ENCODE measurements at places on chromosomes 16 and 17.

- no peak for DNase-seq
Observed at GRCh38 chr16:667113-667779, 686 bp upstream of the RHOT2 start.

GRCh38 chr17:40678902-40679522, 14.0 kb upstream of the KRT222 start:
- DNase-seq = no peak

GRCh38 chr17:32903774-32904673, 23.9 kb upstream of the TMEM98 start:
- DNase-seq = no peak

GRCh38 chr17:59807892-59808509, 84.7 kb downstream of the TUBD1 start:
- no peak for DNase-seq

- DNase-seq = no peak
Observed at GRCh38 chr17:66522591-66523272, 220.3 kb downstream of the PRKCA start.

GRCh38 chr17:6461246-6461645, 17.0 kb downstream of the PIMREG start:
- no peak for DNase-seq

GRCh38 chr16:6643080-6643686, 689.5 kb upstream of the RBFOX1 start:
- DNase-seq = peak; percentile 57

DNA sequence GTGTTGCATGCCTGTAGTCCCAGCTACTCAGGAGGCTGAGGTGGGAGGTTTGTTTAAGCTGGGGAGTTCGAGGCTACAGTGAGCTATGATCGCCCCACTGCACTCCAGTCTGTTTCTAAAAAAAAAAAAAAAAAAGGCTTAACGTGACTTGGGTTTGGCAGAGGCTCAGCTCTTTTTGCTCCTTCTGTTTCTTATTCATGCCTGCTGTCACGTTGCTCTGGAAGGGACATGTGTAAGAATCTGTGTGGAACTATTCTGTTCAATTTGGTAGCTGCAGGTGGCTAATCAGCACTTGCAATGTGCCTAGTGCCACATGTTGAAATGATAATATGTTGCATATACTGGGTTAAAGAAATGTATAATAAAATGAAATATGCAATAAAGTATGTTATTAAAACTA, 20.9 kb upstream of the SYT17 start:
- DNase-seq = no peak

DNA sequence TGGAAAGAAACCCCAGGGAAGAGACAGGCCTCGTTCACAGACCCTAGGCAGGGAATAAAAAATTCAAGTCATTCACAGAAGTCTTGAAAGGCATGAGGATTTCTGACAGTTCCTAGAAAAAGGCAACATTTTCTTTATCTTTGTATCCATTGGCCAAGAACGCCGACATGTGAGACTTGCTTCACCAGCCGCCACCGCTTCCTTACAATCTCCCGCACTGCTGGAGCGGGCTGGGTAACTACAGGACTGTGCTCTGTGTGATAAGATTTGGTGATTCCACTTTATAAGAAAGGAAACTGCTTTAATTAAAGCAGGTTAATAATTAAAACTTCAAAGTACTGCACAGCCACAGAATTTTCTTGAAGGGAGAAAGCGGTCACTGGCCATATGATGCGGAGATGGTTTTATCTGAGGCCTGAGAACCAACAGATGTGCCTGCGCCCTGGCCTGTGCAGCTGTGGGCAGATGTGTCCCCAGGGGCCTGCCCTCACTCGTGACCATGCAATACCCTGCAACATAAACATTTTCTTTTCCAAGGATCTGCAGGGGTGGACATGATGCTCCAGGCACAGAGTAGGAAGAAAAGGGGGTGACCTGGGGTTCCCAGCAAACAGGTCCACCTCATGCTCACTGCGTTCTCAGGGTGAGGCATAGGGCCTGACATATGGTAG, 13.0 kb upstream of the LGALS3BP start:
- no peak for DNase-seq

GRCh38 chr17:63517825-63518534, 5.2 kb upstream of the KCNH6 start:
- no peak for DNase-seq

- no peak for DNase-seq
Observed at GRCh38 chr16:6081320-6081976, 983.9 kb upstream of the EEF2KMT start.

Data from iris pigment epithelial cell (primary cell).